ENCODE measurements at places on chromosomes 12 and 14.

GRCh38 chr12:42130672-42131402 is 13.8 kb downstream of the GXYLT1 start:
- no peak for DNase-seq

DNA sequence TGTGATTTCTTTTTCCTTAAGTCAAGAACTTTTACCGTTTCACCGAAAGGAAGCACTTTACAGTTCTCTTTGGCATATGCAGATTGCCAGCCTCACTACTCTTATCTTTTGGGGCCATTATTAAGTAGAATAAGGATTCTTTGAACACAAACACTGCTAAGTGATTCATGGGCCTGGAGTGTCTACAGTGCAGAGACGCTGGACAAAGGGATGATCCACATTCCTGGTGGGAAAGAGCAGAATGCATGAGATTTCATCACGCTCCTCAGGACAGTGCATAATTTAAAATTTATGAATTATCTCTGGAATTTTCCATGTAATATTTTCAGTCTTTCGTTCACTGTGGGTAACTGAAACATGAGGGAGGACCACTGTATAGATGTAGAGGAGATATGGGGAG is 90.2 kb downstream of the TTLL5 start:
- no peak for DNase-seq

DNA sequence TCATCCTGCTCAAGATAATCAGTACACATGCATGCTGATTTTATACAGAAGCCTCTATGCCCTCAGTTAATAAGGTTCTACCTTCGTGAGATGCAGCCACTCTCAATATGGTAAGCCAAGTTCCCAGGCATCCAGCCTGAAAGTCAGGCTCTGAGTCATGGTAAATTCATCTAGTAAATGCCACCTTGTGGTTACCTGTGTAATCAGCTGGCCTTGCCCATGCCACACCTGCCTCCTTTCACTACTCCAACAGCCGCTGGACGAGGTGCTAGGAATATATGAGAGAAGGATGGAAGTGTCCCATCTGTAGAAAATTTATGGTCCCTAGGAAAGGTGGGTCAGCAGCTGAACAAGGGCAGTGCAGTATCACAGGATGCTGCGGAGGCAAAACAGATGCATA is 207.3 kb downstream of the SSPN start:
- DNase-seq: no peak

DNA sequence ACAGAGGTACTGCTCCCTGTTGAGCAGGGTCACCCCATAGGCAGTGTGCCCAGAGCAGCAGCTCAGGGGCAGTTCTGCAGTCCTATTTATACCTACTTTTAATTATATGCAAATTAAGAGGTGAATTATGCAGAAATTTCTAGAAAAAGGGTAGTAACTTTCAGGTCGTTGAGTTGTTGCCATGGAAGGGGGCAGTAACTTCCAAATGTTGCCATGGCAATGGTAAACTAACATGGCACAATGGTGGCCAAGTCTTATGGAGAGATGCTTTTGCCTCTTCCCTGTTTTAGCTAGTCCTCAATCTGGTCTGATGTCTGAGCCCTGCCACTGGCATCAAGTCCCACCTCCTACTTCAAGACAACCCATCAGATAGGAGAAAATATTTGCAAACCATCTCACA is 30.4 kb upstream of the P2RX7 start:
- DNase-seq: no peak

GRCh38 chr12:113274848-113275247 is 53.6 kb downstream of the TPCN1 start:
- no peak for DNase-seq

DNA sequence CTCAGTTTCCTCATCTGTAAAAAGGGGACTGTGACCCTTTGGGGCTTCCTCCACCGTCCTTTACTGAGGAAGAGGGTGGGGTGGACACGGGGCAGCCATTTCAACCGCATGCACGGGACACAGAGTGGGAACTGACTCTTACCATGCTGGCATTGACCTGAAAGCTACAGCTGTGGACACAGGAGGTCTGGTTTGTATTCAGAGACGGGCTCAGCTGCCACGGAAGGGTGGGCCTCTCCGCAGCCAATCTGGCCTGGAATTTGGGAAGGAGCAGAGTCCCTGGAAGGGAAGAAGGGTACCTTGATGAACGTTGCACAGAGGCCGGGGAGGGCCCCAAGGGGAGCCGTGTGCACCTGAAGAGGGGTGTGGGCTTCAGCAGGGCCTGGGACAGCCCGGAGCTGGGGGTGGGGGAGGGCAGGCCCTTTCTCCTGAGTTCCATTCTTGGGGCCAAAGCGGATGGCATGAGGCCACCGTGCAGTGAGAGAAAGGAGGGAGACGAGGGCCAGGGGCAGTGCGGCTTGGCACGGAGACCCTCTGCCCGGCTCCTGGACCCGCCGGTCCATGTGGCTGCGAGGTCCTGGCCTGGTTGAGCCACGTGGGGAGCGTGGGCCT is 14.5 kb downstream of the TNFAIP2 start:
- no peak for DNase-seq

- no peak for DNase-seq
Measured at GRCh38 chr14:31388687-31389413, 31.5 kb downstream of the HEATR5A start.

All from activated CD8-positive, alpha-beta memory T cell treated with anti-CD3 and anti-CD28 coated beads for 4 hours (primary cell).